Stimulated activated CD4-positive, alpha-beta T cell treated with anti-CD3 and anti-CD28 coated beads, Interleukin-15, amount 100 ng/mL, for 24 hours (primary cell): ENCODE measurements at places on chromosomes 7 and 10.

DNA sequence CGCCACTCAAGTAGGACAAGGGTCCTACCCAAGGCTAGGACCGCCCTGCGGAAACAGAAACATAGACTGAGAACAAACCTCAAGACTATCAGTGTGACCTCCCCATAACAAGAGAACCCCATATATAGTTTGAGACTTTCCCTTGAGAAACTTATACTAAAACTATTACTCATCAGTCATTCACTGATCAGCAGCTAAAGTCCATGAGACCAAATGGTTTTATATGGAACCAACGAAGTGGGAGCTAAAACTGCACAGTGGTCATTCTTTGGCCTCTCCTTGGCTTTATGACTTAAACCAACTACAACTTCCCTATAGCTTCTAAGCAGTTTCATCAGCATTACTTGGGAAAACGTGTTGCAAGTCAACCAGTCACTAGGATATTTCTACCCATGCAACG is 13.7 kb upstream of the ZSCAN21 start:
- no peak for DNase-seq

- DNase-seq, result no peak
Measured at GRCh38 chr7:105996860-105997737, 34.0 kb downstream of the CDHR3 start.

- DNase-seq, result no peak
Measured at GRCh38 chr10:92045641-92046106, 122.1 kb downstream of the BTAF1 start.

DNA sequence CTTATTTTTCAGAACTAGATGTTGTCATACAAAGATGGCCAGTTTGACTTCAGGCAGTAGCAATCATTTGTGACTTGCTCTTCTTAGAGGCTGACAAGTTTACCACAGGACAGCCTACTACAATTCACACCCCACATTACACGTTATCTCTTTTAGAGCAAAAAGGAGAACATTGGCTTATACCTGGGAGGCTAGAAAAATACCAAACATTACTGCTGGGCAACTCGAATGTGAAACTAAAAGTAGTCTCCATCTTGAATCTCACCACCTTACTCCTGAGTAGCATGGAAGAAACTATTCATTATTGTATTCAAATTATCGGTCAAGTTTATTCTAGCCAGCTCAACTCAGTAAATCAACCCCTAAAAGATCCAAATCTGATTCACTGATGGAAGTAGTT is 90.7 kb upstream of the TMEM26 start:
- DNase-seq, result no peak

GRCh38 chr10:133415752-133416151 is 8.7 kb downstream of the SPRN start:
- no peak for DNase-seq

GRCh38 chr10:89183571-89183970 is 23.5 kb downstream of the CH25H start:
- DNase-seq, result no peak

- DNase-seq, result no peak
Measured at GRCh38 chr7:55073051-55073511, 54.3 kb downstream of the EGFR start.

DNA sequence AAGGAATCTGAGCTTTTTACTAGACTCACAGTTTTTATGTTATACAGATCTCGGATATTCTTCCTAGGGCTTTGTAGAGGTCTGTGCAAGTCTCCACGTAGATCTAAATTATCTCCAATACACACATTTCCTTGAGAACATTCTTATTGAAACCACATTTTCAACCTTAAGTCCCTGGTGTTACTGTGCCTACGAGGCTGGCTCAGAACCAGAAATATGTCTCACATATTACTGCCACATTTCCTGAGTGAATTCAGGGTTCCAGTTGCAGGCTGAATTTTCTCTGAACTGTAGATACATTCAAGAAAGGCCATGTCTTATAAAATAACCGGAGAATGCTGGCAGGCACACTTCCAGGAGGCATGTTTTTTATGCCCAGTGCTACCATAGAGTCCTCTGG is 46.5 kb downstream of the INHBA start:
- no peak for DNase-seq

DNA sequence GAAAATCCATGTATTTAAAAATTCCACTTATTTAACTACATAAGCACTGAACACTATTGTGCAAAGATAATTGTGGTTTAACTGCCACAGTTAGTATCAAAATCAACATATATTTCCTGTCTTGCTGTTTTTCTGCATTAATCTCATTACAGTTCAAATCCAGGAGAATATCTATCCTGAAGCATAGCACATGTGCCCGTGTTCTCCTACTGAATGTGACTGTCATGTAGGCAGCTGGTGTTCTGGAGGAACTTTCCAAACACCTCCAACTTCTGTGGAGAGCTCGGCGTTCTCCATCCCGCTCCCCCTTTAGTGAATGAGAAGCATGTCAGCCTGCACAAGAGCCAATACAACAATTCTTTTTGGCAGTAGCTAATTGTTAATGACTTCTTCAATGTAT is 76.4 kb upstream of the IKZF1 start:
- no peak for DNase-seq

- no peak for DNase-seq
Measured at GRCh38 chr10:25895856-25896255, 38.2 kb upstream of the MYO3A start.

- no peak for DNase-seq
Measured at GRCh38 chr7:100571829-100572116, 1.9 kb downstream of the SAP25 start.
